CD4-positive, alpha-beta T cell (primary cell): ENCODE measurements at places on chromosomes 1 and 21.

GRCh38 chr1:6962996-6963911 lies 178.0 kb downstream of the CAMTA1 start:
- peak; percentile 12 for DNase-seq

- no peak for DNase-seq
Observed at GRCh38 chr1:219563568-219563967, 49.3 kb downstream of the ZC3H11B start.

- no peak for DNase-seq
Observed at GRCh38 chr1:55244476-55245099, 29.4 kb upstream of the USP24 start.

DNA sequence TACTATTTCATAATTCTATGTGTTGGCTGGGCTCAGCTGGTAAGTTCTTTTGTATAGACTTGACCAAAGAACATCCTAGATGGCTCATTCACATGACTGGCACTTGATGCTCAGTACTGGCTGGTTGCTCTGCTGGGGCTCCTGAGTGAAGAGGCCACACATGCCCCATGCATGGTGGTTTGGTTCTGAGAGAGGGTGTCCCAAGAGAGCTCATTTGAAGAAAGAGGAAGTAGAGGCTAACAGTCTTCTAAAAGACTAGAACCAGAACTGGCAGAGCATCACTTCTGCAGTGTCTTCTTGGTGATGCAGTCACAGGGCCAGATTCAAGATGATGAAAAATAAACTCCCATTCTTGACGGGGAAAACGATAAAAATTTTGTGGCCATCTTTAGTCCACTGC lies 5.2 kb upstream of the BACH1 start:
- no peak for DNase-seq

GRCh38 chr1:21131200-21131599 lies 45.5 kb downstream of the EIF4G3 start:
- DNase-seq, result no peak

DNA sequence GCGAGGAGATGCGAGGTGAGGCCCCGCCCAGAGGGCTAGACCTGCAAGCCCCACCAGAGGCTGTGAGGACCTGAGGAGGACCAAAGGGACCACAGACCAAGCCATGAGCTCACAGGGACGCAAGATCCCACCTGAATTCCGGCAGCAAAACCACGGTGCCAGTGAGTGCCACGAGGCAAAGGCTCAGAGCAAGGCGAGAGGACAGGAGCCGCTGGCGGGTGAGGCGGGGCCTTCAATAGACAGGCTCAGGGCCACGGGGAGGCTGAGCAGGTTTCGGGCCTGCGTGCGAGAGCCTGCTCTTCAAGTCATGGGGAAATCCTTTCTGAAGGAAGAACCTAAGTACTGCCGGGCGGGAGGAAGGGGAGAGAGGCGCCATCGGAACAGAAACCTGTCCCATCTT lies 7.1 kb upstream of the TMEM240 start:
- no peak for DNase-seq

DNA sequence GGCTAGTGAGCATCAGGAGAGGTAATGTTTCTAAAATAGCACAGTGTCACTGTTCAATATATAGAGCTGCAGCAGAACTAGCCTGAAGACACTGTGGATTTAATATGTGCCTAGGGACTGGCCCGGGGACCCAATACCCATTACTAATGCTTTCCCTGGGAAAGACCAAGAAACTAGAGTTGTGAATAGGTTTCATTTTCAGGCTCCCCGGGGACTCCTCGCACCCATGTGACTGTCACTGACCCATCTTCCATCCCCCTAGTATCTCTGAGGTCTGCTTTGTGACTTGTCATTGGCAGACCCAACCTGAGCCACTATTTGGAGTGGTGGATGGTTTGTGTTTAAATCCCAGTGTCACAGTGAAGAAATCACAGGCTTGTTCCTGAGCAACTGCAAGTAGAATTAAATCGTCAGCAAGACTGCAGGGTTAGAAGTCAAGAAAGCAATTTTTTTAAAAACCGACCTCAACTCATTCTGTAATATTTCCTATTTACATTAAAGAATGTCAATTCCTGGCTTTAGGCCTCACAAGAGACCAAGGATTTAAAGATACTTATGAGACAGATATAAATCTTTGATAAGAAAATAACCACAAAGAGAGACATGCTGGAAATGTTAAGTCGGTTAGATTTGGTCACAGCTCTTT lies 130.0 kb upstream of the TNR start:
- no peak for DNase-seq

GRCh38 chr1:41795205-41795762 lies 123.4 kb downstream of the HIVEP3 start:
- no peak for DNase-seq

- DNase-seq, result no peak
Observed at GRCh38 chr1:118650107-118650807, 337.9 kb downstream of the TBX15 start.

- DNase-seq, result peak; percentile 23
Observed at GRCh38 chr1:160997323-160998038, 23.5 kb downstream of the F11R start.
